ENCODE measurements at places on chromosomes 3 and 15. TPM values are rescaled to one million over a fixed set of nuclear protein-coding genes. Genes with fewer than 3 reads are reported as not detected.

TGM5 gene
- total RNA-seq = not detected

SCAMP5 gene
- 4.0 TPM for total RNA-seq

TNFSF10 gene
- total RNA-seq = 0.96 TPM

ATP13A4 gene
- total RNA-seq = 0.19 TPM

SLC15A2 gene
- total RNA-seq = 0.19 TPM

NEK4 gene
- total RNA-seq = 17.8 TPM

GRM2 gene
- total RNA-seq = under 0.01 TPM

GPR176 gene
- total RNA-seq = 250 TPM

CYP1A1 gene
- 0.19 TPM for total RNA-seq

All from regular cardiac myocyte (primary cell).